ENCODE measurements at places on chromosomes 11 and 22.

DNA sequence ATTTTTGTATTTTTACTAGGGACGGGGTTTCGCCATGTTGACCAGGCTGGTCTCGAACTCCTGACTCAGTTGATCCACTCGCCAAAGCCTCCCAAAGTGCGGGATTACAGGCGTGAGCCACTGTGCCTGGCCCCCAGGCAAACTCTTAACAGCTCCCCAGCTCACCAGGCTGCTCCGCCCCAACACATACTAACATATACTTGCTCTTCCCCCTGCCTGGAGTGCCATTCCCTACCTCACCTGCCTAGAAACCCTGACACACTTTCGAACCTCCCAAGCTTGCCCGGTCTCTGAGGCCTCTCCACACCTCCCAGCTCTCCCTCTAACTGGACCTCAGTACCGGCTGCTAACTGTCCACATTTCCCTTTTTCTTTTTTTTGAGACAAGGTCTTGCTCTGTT lies 8.5 kb downstream of the MAP4K2 start:
- DNase-seq: no peak

- no peak for DNase-seq
Measured at GRCh38 chr11:70545610-70545912, 147.2 kb downstream of the CTTN start.

DNA sequence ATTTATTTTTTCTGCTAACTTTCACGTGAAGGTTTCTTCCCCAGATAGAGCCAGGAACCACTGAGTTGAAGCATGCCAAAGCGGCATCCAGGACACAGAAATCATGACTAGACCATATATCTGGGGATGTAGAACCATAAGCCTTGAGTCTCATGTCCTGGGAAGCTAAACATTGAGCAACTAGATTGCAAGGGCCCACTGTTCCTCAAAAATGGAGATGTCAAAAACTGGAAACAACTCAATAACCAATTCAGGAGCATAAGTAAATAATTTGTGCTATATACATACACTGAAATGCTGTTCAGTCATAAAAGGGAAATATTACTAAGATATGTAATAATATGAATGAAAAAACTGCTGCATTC lies 29.0 kb upstream of the CARD16 start:
- no peak for DNase-seq

- DNase-seq: no peak
Measured at GRCh38 chr11:112388496-112388895, 127.8 kb upstream of the PLET1 start.

GRCh38 chr11:111225881-111226280 lies 19.6 kb upstream of the POU2AF2 start:
- no peak for DNase-seq

- DNase-seq: no peak
Measured at GRCh38 chr11:128765571-128766549, 72.0 kb downstream of the FLI1 start.

- DNase-seq: no peak
Measured at GRCh38 chr11:121552154-121552553, 99.4 kb upstream of the SORL1-AS1 start.

DNA sequence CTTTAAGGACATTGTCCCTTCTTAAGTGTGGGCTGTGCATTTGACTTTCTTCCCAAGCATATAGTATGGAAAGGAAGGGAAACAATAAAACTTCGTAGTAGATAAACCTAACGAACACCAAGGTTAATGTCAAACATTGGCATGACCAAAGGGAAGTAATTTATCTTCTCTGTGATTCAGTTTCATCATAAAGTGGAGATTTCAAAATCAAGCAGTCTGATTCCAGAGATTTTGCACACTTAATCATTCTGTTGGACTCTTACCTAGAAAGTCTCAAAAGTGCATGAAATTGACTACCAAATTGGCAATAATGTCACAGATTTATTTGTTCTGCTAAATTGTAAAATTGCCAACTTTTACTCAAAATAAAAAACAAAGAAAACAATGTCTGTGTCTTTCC lies 559.7 kb downstream of the JRKL start:
- no peak for DNase-seq

GRCh38 chr11:73878771-73879170 lies 2.0 kb downstream of the PAAF1 start:
- no peak for DNase-seq

DNA sequence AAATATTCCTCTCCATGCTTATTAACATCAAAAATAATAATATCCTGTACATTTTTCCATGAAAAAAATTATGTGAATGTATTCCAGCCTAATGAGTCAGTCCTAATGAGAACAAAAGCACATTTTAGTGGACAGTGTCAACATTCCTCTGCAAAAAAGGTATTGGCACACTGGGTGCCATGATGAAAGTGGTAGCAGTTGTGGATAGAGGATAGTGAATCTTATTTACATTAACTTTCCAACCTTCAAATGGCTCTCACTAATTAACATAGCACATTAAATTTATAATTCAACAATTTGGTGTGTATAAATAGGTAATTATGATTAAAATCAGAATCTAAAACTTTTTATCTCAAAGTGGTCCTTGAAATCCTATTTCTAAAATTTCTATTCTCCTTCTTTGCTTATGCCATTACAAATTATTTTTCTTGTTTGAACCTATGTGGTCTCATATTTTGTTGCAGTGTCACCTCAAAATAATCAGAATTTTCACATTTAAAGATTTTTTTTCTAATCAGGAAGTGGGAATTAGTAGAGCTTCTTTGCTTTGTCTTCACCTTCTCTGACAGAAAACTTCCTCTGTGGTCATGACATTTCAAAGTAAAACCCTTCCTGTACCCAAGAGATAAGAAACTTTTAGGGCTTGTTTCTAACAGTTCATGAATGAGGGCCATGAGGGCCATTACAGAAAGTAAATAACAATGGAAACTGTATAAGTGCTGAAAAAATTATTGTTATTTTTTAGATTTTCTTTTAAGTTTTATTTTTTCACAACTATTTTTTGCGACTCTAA lies 18.7 kb downstream of the SOX6 start:
- no peak for DNase-seq

DNA sequence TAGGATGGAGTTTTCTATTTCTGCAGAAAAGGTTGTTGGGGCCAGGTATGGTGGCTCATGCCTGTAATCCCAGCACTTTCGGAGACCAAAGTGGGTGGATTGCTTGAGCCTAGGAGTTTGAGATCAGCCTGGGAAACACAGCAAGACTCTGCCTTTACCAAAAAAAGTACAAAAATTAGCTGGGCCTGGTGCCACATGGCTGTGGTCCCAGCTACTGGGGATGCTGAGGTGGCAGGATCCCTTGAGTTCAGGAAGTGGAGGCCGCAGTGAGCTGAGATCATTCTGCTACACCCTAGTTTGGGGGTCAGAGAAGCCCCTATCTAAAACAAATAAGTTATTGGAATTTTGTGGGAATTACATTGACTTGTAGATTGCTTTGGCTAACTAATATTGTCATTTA lies 71.7 kb downstream of the FDX1 start:
- DNase-seq: no peak

DNA sequence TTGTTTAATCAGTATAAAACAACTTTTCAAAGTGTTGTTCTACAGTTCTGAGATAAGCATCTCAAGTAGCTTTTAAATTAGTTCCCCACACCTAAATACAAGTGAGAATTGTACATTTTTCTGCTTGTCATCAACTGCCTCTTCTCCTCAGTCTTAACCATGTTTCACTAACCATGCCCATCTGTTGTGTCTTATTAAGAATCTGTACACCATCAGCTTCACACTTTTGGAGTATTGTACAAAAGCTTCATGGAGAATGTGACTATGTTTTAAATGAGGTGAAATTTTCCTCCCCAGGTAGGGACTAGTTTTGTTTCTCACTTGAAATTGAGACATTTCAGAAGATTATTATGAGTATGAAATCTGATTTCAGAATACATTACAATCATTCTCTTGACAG lies 52.4 kb downstream of the SIK2 start:
- no peak for DNase-seq

- DNase-seq: no peak
Measured at GRCh38 chr22:27601195-27601594, 200.4 kb downstream of the MN1 start.

GRCh38 chr22:29211066-29211465 lies 5.4 kb downstream of the EMID1 start:
- DNase-seq: no peak

- DNase-seq: no peak
Measured at GRCh38 chr22:46649141-46650077, 29.2 kb downstream of the GRAMD4 start.

GRCh38 chr22:32411402-32411801 lies 645 bp downstream of the RTCB start:
- no peak for DNase-seq

GRCh38 chr11:125332821-125333220 lies 163.2 kb downstream of the FEZ1 start:
- no peak for DNase-seq

DNA sequence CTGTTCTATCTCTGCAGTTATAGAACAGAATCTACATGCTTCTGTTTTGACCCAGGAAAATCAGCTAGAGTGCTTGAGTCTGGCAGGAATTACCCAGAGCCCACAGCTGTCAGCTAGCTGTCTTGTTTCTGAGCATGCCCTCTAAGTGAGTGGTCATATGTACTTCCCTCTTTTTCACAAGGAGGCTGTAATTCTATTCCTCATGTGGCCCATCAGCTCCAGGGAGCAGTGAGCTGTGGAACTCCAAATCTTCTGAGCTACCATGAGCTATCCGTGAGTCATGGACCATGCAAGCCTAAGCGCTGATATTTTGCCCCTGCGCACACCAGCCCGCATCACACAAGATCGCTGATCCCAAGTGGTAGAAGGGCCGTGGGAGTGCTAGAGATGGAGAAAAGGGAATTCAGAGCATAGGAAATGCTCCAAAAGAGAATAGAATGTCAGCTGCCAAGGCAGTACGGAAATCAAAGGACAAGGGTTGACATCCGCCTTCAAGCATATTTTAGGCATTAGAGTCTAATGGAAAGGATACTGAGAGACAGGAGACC lies 5.4 kb downstream of the FJX1 start:
- no peak for DNase-seq

DNA sequence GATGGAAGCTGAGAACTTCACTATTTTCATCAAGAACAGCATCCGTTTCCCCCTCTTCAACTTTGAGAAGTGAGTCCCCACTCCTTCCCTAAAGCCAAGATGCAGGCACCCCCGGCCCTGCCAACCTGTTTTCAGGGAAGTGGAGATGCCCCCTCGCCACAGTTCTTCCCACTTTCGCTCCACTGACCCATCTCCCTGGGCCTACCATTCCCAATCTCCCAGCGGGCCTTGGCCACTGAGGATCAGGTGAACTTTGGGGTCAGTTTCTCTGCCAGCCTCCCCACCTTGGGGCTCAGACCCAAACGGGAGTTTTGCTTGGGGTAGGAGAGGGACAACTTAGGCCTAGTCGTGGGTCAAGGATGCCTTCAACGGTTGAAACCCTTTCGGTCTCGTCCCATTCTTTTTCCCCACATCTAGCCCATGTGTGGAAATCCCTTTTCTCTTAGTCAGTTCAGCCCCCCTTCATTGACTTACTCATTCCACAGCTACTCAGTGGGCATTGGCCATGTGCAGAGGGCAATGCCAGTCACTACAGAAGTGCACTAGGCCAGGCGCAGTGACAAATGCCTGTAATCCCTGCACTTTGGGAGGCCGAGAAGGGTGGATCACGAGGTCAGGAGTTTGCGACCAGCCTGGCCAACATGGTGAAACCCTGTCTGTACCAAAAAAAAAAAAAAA lies 10.6 kb downstream of the P2RX3 start:
- no peak for DNase-seq

DNA sequence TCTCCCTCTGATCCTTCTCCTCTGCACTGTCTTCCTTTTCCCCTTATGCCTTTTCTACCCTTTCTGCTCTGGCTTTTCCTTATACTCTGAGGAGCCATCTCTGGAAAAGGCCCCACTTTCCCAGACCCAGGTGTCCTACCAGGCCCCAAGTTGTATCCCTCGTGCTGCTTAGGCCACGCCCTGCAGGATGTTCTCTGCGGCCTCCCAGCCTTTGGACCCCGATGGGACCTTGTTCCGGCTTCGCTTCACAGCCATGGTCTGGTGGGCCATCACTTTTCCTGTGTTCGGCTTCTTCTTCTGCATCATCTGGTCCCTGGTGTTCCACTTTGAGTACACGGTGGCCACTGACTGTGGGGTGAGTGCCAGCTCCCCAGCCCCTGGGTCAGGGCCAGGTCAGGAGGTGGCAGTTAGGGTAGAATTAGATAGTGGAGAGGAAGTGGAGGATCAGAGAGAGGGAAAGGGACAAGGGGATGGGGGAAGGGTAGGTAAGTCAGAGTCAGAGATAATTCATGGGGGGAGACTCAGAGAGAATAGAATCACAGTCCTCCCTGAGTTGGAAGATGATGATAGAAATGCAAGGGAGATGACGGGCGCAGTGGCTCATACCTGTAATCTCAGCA lies 8.9 kb downstream of the PGAP2 start:
- DNase-seq: no peak

DNA sequence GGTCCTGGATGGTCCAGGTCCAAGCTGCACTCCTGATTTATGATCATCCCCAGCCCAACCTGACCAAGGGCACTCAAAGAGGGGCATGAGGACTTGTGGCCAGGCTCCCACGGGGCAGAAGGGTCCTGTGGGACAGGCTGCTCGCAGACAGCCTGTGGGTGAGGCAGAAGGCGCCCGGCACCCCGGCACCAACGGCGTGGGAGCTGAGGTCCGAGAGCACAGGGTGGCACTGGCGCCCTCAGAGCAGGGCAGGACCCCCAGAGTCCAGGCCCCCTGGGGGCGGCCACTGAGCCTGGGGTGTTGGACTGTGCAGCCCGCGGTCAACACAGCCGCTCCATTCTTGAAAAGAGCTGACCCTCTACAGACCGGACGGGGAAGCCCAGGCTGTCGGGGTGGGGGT lies 3.3 kb downstream of the IL17REL start:
- DNase-seq: no peak

GRCh38 chr11:95469258-95469657 lies 238.3 kb upstream of the SESN3 start:
- no peak for DNase-seq

DNA sequence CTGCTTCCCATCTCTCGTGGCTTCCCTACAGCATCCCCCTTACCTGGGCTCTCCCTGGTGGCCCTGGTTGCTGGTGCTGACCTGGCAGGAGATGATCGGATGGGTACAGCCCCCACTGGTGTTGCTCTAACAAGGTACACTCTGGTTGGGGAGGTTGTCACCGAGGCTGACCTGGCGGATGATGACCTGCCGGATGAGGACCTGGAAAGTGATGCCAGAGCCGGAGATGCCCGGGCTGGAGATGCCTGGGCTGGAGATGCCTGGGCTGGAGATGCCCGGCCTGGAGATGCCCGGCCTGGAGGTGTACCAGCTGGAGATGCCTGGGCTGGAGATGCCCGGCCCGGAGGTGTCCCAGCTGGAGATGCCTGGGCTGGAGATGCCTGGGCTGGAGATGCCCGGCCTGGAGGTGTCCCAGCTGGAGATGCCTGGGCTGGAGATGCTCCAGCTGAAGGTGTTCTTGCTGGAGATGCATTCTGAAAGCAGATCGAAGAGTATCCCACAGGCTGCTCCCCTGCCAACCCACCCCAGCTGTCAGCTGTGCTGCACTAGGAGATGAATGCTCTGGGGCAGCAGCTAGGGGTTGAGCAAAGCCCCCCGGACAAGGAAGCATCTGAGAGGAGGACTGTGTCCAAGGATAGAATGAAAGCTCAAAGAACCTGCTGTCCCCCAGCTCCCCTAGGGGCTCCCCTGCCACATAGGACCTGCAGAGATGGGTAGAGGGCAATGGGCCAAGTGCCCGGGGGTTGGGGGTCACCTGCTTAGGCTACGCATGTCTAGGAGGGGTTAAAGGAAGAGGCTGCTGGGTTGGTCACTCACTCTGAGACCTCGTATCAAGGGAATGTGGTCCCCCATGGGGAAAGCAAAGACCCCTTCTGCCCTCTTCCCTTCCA lies 10.6 kb downstream of the TMPRSS13 start:
- DNase-seq: no peak
